ENCODE measurements at places on chromosomes 4 and X.

DNA sequence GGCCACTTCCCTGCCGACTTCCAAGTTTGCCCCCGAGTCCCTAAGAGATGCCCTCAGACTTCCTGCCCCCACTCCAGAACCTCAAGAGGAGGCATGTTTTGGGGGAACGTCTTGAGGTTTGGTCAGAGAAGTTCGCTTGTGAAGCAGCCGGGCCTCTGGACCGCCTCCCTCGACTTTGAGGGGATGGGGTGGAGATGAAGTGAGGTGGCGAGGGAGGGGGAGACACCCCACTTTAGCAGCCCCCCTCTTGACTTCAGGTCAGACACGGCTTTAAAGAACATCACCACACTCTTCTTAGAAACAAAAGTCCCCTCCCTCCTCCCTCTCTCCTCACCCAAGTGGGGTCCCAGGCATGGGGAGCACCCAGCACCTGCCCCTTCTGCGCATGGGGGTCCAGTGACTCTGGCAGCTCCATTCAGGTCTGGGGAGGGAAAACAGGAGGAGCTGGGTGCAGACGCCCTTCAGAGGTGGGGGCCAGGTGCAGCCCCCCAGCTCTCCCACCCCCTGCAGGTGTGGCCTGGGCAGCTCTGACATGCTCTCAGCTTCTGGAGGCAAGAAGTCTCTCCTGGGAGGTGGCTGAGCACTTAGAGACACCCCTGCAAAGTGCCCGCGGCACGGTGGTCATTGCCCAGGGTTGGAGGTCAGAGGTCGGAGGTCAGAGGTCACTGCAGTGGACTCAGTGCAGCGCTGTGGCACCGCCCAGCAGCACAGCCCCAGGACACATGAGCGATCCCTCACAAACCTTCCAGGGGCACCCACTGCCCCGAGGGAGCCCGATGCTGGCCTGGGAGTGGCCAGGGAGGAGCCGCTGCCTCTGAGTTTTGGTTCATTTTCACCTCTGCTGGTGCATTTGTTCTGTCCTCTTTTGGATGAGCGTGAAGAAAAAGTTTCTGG, 108.8 kb downstream of the CPZ start:
- no peak for DNase-seq

DNA sequence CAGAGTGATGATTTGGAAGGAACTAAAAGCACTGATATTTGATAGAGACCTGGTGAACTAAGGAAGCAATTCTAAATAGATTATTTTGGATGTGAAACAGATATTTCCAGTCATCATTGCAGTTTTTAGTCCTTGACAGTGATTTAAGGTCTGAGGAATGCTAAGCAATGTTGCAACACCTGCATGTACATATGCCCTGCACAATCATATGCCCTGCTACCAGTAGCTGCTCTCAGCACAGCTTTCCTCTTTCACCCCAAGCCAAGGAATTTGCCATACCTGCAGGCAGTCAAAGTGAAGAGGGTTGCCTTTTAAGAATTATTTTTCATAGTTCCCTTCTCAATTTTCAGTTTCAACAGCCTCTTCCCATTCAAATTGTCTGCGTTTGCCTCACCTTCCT, 8.7 kb upstream of the FAM47A start:
- no peak for DNase-seq

DNA sequence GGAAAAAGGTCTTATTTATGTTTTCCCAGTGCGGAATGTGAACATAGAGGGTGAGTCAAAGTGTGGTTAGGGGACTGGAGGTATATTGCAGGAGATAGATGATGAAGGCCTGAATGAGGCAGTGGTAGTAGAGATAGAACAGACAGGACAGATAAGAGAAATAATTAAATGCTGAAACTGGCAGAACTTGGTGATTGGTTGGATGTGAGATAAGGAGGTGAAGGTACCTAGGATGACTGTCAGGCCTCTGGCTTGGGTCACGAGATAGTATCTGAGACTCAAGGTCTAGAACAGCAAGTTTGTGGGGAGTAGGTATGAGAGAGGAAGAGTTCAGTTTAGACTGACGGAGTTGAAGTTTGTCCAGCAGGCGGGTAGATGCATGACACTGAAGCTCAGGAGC, 3.5 kb downstream of the MND1 start:
- no peak for DNase-seq

GRCh38 chr4:91826186-91826585, 477.6 kb upstream of the GRID2 start:
- no peak for DNase-seq

GRCh38 chr4:6986072-6986780, 56.9 kb upstream of the TADA2B start:
- peak; percentile 63 for DNase-seq

DNA sequence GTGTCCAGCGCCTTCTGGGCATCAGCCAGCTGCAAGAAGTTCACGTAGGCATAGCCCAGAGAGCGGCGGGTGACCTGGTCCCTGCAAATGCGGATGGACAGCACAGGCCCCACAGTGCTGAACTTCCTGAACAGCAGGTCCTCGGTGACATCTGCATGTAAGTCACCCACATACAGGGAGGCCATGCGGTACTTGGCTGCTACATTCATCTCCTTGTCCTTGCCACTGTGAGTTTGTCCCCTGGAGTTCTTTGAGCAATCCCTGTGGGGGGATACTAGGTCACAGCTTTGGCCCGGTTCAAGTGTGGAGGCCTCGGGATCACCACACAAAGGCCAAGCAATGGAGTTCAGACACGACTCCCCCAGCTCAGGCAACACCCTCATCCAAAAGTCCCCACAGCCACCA, 776 bp downstream of the PABPC4L start:
- DNase-seq = peak; percentile 44

- DNase-seq = peak; percentile 67
Observed at GRCh38 chr4:1792832-1793495, at the start of gene FGFR3. FGFR3 (plus strand) TSS chr4:1793293; CDS start chr4:1793935, 642 bp downstream.

DNA sequence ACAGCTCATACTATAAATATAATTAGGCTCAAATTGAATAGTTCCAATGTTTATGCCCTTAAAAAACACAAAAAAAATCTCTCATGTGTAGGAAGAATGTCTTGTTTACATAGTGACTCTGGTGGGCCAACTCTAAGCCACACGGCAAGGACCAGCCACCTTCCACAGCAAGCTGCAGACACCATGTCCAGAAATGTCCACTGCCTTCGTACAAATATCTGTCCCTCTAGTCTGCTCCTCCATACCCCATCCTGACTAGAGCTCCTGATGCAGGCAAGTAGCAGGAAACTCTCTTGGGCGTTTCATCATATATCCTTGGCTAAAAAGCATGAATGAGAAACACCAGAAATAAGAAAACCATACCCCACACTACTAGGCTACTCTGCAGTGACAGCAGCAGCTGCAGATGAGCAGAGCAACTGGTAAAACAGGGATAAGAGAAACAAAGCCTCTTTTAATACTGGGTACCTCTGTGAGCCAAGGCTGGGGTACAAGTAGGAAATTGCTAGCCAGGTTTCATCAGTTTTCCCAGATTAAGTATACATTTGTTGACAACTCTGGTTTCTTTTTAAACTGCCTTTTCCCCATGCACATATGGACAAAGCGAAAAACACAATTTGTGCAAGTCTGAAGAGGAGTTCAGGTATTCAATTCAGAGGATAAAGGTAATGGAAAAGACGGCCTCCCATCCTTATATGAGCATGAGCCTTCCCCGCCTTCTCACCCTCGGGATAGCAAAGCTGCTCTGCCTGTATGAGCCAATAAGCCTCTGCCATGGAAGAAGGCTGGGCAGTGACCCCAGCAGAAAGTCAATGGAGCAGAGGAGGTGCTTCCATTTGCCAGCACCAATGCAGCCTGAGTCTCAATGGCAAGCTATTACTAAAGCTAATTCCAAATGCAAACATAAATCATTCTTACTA, 245.4 kb downstream of the DCLK2 start:
- peak; percentile 70 for DNase-seq

GRCh38 chrX:74450803-74451449, 29.6 kb downstream of the SLC16A2 start:
- DNase-seq = no peak

DNA sequence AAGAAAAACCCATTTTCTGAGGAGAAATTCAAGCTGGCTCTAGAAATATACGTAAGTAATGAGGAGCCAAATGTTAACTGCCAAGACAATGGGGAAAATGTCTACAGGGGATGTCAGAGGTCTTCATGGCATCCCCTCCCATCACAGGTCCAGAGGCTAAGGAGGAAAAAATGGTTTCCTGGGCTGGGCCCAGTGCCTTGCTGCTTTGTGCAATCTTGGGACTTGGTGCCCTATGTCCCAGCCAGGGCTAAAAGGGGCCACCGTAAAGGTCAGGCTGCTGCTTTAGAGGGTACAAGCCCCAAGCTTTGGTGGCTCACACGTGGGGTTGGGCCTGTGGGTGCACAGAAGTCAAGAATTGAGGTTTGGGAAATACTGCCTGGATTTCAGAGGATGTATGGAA, 17.2 kb upstream of the IGFBP7 start:
- DNase-seq = no peak

- peak; percentile 58 for DNase-seq
Observed at GRCh38 chr4:86043755-86044592, 315.9 kb downstream of the MAPK10 start.

DNA sequence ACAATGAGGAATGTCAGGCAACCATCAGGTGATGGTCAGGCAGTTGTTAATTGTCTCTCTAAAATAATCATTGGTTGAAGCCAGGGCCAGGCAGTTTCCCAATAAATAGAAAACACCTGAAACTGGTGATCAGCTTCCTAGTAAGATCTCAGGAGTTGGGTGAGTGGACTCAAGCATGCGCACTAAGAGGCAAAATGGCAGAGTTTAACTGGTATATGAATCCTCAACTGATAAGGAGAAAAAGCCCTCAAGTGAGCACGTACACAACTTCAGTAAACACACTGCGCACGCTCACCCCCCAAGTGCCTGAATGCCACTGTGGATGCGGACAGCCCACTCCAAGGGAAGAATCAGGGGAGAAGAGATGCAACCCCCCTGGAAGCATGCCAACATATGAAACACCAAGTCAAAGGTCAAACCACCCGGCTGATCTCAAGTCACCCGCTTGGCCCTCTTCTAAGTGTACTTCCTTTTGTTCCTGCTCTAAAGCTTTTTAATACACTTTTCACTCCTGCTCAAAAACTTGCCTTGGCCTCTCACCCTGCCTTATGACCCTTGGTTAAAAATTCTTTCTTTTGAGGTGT, 39.9 kb downstream of the LNX1 start:
- DNase-seq = no peak

GRCh38 chr4:120062663-120063195, 3.9 kb downstream of the MAD2L1 start:
- no peak for DNase-seq

DNA sequence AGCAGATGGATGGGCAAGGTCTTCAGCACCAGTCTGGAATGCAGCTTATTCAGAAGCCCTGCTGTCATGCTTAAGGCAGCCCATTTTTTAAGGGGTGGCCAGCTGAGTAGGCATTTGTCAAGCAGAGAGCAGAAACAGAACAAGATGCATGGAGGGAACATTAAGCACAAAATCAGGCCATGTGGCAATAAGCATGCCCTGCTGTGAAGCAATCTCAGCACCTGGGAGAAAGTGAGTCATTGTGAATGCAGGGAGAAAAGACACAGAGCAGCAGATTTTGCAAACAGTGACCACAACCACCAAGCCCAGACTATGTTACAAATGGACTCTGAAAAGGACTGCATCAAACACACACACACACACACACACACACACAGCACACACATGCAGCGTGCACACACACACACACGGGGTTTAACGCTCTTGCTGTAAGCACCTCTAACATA, 94.1 kb upstream of the GALNT7 start:
- DNase-seq = peak; percentile 92

DNA sequence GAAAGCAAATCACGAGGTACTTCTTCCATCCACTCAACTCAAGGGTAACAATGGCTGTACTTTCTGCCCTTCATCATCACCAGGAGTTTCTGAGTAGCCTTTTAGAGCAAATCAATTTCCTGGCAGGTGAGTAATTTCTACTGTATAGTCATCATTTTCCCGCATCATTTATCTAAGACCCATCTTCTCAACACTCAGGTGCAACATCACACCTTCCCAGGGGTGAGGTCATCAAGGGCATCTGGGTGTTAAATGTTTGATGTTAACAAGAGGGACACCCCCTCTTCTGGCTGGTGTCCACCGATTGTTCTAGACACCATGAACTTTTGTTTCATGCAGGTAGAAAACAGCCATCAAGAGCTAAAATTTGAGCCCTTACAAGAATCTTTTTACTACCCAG, 313.4 kb upstream of the MAGEB2 start:
- DNase-seq = no peak

GRCh38 chr4:6322761-6323566, 53.3 kb downstream of the WFS1 start:
- DNase-seq = no peak

DNA sequence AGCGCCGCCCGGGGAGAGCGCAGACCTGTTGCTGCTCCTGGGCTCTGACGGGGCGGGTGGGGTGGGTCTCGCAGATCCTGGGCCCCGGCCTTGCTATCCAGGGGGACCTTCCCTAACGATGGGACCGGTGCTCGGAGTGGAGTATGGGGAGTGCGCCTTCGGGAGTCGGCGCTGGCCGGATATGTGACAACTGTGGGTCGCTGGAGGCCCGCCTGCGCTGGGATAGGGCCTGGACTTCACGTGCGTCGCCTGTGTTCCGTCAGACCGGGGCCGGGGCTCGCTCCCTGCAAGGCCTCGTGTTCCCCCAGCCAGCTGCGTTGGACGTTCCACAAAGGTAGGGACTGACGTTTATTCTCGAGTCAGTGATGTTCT, 1.3 kb downstream of the TBL1X start:
- DNase-seq = peak; percentile 58

All from NCI-H69 (cell line).